ENCODE measurements at places on chromosomes 6 and 20.

GRCh38 chr6:124819346-124819745, 142.9 kb upstream of the RNF217 start:
- no peak for DNase-seq

DNA sequence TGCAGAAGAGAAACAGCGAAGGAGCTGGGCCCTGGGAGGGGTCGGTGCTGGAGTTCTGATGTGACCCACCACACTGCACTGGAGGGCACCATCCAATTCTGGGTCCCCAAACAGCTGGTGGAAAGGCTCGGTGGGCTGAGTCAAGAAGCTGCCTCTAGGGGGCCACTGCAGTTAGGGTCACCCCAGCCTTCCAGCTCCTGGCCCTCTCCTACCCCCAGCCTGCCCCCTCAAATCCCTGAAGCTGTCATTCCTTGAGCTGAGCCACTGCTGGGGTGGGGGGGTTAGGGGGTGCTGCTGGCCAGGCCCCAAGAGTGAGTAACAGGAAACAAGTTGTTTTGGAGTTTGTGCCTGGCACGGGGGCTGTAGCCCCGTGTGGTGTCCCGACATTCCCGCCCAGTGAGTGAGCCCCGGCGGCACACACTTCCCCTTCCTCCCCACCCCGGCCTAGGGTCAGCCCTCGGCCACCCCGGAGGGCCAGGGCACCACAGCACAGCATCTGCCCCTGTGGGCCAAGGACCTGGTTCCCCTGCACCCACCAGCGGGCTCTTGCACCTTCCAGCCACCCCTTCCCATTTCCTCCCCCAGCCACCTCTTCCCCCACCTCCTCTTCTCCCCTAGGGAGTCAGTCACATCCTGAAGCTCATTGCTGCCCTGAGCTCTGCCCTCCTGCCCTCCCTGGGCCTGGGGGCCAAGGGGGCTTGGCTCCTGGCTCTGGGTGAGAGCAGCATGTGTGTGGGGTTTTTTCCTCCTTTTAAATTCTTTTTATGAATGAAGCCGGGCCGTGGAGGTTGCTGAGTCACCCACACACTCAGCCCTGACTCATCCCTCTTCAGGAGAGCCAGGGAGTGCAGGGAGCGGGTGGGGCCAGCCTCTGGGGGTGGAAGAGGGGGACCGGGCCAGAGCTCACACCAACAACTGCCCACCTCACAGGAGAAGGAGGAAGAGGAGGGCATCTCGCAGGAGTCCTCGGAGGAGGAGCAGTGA, 4.6 kb downstream of the SMIM29 start:
- peak; percentile 90 for DNase-seq

DNA sequence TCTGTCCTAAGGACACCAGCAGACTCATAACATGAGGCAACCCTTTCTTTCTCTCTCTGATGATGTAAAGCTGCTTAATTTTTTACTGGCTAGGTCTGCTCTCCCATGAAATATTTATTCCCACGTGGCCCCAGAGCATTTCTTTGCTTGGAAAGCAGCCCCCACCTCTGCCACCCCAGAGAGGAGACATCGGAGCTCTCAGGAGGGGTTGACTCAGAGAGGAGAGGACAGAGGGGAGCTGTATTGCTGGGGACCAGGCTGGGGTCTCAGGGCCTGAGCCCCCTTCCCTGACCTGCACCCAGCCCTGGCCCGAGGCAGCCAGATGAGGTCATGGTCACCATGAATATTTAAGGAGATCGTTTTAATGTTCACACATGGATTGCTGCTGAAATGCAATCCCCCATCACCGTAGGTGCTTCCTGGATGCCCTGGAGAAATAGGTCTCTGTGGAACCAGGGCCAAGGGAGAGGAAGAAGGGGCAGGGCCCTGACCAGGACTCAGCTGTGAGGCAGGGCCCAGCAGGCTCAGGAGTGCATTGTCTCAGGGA, 117.5 kb downstream of the DLL1 start:
- no peak for DNase-seq

DNA sequence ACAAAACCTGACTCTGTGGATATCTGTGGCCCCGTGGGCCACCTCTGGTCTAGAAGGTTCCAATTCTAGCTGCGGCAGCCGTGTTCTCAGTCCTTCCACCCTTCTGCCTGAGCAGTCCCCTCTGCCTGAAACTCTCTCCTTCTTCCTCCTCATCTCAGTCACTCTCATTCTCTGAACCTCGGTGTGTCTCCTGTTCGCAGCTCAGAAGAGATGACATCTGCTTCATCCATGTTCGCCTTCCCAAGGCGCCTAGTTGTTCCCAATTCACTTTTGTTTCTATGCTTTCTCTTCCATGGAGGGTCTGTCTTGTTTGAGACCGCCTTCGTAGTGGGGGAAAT, 95.5 kb downstream of the CEBPB start:
- DNase-seq: no peak

GRCh38 chr6:71642120-71642519, 244.2 kb upstream of the RIMS1 start:
- DNase-seq: no peak

DNA sequence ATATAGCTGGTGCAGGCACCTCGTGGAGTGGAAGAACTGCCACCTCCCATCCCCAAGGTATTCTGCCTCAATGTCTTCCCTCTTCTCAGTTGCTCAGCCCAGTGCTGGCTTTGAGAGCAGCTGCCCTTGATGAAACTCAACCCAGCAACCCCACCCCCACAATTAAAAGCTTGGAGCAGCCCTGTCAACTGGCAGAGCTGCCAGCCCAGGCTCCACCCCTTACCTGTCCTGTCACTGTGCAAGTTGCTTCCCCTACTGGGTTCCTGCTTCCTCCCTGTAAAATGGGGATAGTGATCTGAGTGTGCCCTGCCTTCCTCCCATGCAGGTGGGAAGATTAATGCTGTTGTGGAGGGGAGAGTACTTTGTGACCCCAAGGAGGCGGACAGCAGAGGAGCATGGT, 4.5 kb downstream of the TMEM63B start:
- DNase-seq: no peak

DNA sequence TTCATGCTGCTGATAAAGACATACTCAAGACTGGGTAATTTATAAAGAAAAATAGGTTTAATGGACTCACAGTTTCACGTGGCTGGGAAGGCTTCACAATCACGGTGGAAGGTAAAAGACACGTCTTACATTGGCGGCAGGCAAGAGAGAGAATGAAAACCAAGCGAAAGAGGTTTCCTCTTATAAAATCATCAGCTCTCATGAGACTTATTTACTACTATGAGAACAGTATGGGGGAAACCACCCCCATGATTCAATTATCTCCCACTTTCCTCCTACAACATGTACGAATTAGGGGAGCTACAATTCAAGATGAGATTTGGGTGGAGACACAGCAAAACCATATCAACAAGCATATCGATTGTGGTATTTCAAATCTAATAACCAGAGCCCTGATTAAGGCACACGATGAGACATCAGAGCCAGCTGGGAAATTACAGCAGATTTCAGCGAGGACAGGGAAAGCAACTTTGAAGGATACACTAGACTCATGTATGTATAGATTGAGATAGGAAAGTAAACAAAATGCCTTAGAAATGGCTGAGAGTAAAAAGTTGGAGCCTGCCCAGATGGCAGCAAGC, 129.8 kb upstream of the GJE1 start:
- DNase-seq: no peak

- no peak for DNase-seq
These were observed 209.5 kb downstream of the KIF16B start for GRCh38 chr20:16363506-16364319.

GRCh38 chr6:45535933-45536332, 158.2 kb upstream of the SUPT3H start:
- peak; percentile 36 for DNase-seq

- DNase-seq: no peak
These were observed 1502.2 kb downstream of the GRIK2 start for GRCh38 chr6:102895683-102896082.

DNA sequence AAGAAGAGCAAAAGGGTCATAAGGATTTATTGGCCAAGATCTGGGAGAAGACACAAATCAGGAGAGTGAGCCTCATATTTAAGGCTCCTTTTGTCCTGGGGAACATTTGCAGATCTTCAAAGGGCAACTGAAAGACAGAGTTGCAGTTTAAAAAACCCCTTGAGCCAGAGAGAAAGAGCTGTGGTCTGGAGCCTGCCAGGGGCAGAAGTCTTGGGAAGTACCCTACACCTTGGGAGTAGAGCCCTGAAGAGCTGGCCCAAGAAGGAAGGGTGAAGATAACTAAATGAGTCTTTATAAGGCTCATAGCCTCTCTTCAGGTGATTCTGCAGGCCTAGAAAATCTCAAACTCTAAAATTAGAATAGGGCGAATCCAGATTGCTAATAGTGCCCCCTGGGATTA, 40.0 kb upstream of the ERVFRD-1 start:
- DNase-seq: no peak

- DNase-seq: peak; percentile 58
These were observed 147.7 kb upstream of the DST start for GRCh38 chr6:56790414-56790813.

DNA sequence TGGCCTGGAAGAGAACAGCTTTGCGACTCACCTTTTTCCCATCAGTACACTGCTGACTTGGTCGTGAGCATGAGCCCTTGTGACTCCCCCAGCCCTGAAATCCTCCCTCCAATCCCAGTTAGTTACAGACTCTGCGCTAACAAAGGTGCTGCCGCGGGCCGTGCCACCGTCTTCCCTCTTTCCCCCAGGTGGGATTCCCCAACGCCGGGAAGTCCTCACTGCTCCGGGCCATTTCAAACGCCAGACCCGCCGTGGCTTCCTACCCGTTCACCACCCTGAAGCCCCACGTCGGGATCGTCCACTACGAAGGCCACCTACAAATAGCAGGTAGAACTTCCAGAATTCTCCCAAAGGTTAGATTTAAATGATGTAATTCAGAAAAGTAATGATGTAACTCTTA, 16.1 kb downstream of the MTG2 start:
- DNase-seq: no peak

- no peak for DNase-seq
These were observed 56.7 kb upstream of the SGK1 start for GRCh38 chr6:134374491-134375219.

DNA sequence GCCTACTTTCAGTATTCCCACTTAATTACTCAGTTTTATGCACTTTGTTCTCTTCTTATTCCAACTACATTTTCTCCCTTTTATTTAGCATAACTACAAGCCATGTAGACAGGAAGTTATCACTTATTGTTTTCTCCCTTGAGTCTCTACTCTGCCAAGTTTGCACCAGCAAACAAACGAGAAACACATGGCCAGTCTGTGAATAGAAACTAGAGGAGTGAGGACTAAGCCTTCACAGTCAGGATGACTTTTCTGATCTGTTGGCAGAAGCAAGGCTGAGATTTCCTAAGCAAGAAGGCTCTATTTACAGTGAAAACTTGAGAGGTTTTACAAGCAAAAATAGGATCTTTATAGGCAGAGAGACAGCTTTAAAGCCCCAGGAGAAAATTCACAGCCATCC, 69.8 kb upstream of the TINAG start:
- DNase-seq: no peak

GRCh38 chr6:19811397-19812079, 25.6 kb upstream of the ID4 start:
- no peak for DNase-seq

DNA sequence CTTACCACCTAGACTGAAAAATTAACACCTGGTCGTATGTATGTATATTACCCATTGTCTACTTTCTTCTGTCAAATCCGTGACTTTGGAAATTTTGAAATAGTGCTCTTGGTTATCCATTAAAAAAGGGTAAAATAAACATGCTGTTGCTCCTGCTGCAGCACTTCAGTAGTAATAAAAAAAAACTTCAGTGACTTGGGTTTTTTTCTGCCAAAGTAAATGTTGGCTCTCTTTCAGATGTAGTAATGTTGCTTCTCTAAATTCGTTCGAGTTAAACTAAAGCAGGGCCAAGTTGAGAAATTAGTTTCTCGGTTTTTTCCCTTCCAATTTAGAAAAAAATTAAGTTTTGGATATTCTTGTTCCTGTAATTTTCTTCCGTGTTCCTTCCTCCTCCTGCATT, 34.2 kb downstream of the JARID2 start:
- DNase-seq: no peak

- no peak for DNase-seq
These were observed 33.9 kb downstream of the ITPR3 start for GRCh38 chr6:33654831-33655554.

DNA sequence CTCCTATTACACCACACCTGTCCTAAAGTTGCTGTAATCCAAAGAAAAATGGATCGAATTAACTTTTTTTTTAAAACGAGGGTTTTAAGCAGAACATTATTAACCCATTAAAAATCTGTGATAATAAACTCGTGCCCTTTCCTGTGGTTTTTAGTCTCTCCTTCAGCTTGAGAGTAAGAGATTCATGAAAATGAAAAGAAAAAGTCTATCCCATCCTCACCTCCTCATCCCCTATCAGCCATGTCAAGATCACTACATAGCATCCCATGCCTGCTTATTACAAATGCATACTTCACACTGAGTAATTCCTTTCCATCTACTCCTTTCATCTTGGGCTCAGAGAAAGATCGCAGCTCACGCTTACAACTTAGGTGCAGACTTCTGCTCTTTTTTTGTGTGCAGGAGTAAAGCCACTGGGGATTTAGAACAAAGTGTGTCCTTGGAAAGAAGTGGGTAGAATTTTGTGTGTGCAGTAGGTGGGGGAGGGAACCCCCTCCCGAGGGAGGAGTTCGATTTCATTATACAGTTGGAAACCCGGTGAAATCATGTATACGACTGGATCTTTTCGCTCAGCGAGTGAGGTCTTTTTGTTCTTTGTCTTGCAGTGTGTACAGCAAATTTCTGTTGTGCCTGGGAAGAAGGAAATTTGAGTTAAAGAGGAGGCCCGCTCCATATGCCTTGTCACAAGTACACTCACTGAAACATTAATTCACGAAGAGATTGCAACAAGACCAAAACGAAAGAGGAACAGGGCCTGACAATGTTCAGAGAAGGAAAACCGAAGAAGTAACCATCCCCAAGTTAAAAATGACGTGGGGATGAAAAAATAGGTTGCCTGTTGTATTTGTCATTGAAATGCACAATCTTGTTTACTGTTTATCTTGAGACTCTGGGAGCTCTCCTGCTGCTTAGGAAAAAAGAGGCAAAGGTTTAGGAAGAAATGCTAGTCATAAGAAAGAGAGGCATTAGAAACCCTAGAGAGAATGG, 146.5 kb upstream of the ZNF217 start:
- peak; percentile 62 for DNase-seq

DNA sequence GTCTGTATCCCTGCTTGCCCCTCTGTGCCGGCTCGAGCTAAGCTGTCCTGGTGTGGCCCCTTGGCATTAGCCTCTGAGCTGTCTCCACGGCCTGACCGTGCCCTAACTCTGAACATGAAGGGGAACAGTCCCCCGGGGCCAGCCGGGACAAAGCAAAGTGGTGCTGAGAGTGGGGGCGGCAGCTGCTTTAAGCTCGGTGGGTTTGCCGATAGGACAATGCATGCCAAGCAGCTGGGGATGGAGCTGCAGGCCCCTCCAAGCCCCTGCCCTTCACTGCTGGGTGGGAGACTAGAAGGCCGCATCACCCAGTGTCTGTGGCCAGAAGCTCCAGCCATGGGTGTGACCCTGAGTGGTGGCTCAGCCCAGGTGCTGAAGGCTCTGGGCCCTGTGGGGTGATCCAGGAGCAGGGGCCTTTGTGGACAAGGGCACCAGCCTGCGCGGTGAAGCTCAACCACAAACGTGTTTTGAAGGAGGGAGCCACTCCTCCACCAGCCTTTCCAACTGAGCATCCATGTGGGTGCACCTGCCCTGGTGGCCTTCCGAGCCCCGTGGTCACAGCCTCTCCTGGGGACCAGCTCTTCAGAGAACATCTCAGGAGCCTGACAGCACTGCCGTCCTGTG, 242.5 kb downstream of the ERMARD start:
- DNase-seq: no peak
